ENCODE measurements at places on chromosomes 4 and X.

DNA sequence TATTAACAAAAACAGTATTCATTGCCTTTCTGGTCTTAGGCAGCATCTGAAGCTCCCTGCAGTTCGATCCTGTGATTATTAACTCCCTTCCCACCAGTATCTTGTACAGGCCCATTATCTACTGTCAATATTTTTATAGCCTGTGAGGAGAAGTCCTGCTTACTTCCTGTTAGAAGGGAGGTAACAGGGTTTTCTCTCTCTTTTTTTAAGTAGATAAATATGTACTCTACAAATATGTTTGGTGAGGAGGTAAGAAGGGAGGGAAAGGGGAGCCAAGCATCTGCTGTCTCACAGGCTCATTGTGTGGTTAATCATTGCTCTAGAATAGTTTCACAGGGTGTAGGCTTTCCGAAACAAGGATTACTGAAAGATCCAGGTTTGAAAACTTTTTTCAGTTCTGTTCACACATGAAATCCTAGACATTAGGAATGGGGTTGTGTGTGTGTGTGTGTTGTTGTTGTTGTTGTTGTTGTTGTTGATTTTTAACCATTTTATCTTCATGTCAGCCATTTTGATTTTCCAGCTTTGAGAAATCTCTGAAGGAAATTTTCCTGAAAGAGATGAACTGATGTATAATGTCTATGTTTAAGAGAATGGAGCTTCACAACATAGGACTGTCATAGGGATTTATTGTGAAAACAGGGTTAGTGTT is 14.2 kb downstream of the ATOH1 start:
- DNase-seq: no peak

- no peak for DNase-seq
Measured at GRCh38 chr4:145171911-145172310, 8.5 kb downstream of the OTUD4 start.

DNA sequence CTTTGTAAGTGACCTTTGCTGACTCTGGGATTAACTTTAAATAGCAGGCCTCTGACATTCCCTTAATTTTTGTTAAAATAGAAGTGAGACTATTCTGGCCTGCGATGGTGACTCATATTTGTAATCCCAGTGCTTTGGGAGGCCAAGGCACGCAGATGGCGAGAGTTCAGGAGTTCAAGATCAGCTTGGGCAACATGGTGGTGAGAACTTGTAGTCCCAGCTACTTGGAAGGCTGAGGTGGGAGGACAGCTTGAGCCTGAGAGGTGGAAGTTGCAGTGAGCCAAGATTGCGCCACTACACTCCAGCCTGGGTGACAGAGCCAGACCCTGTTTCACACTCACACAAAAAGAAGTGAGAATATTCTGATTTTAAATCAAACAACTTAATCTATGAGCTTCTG is 27.3 kb downstream of the ZNF330 start:
- no peak for DNase-seq

GRCh38 chr4:123616951-123617461 is 220.4 kb downstream of the SPRY1 start:
- DNase-seq: no peak

- DNase-seq: no peak
Measured at GRCh38 chr4:80831383-80832361, 198.8 kb upstream of the BMP3 start.

DNA sequence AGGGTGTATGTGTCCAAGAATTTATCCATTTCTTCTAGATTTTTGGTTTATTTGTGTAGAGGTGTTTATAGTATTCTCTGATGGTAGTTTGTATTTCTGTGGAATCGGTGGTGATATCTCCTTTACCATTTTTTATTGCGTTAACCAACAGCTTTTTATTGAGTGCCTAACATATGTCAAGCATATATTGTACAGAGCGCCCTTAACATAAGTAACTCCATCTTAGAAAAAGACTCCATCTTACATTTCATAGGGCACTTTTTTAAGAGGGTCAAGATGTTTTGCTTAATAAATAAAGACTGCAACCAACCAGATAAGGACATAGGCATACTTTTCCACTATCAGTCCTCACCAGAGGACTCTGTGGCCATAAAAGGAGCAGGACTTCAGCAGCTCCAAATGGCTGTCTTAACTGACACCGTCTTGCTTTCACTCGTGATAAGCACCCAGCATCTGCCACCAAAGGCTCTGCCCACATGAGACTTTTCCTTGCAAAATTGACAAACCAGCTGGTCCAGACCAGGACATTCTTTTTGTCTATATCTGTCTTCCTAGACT is 75.0 kb downstream of the HS6ST2 start:
- DNase-seq: no peak
